Daoy (cell line): ENCODE measurements at places on chromosomes 12 and 14.

DNA sequence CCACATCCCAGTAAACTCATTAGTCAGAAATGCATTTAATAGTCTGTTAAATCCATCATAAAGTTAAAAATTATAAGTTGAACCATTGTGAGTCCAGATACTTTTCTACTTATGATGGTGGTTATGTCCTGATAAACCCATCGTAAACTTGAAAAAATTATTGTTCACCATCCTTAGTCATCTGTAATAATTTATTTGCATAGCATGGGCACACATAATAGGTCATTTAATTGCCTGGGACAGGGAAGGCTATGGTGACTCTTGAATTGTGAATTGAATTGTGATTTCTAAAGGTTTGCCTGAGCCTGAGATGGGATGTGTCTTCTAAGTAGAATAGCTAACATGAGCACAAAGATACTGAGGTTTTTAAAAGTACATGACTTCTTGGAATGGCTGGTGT, 21.5 kb downstream of the ZDHHC17 start:
- no peak for DNase-seq

DNA sequence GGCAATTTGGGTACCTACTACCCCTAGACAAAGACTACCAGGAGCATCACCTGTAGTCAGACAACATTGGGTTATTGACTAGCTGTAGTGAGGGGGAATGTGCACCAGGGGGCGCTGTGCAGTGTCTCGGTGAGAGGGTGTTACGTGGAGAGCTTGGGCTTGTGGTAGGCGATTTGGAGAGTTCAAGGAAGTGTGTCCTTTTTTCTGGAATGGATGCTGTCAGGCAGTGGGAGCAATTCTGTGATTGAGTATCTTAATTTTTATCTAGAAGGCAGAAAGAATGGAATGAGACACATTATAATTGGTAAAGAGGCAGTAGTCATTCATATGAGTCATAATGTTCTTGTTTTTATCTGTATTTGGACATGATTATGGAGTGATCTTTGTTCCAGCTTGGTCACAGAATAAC, 187.7 kb downstream of the GALC start:
- peak; percentile 32 for DNase-seq

DNA sequence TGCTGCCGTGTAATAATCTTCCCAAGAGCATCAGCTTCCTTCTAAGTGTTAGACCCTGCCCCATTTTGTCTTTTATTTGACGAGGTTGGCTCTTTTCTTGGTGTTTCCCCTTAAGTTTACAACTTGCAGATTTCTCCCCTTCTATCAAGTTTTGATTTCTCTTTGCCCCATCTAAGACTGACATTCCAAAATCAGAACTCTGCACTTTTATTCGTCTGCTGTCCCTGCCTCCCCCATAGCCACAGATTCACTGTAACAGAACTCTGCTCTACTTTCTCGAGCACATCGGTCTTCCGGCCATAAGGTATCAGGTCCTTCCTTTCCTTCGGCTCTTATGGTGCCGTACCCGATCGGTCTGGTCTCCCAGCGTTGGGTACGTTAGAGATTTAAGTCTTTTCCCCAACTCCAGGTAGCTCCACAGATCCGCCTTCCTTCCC, 563 bp downstream of the DCP1B start:
- no peak for DNase-seq

GRCh38 chr12:123056053-123056452, 75.6 kb downstream of the ARL6IP4 start:
- no peak for DNase-seq

DNA sequence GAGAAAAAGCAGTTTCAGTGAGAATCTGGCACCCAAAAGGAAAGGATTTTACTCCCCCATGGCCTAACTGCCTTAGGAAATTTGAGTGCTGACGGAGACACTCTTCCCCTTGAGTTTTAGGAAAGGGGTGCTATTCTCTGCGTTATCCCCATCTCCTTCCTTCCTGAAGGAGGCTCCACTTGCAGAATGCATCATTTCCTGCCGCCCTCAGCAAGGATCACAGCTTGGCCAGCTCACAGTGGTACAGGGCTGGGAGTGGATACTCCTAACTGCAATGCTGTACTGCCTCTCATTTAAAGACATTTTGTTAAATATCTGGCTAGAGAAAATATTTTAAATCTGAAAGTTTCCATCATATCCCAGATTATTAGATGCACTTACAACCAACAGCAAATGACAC, 33.0 kb downstream of the RDH12 start:
- DNase-seq = peak; percentile 25

- peak; percentile 19 for DNase-seq
Measured at GRCh38 chr14:45252366-45253069, 484 bp downstream of the MIS18BP1 start.

DNA sequence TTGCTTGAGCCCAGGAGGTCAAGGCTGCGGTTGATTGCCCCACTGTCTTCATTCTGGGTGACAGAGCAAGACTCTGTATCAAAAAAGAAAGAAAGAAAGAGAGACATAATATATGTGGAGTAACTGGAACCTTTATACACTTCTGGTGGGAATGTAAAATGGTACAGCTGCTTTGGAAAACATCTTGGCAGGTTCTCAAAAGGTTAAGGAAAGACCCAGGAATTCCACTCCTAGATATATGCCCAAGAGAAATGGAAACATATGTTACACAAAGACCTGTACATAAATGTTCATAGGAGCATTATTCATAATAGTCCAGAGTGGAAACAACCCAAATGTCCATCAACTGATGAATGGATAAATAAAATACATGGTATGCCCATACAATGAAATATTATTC, 7.2 kb downstream of the RBMS2 start:
- no peak for DNase-seq

DNA sequence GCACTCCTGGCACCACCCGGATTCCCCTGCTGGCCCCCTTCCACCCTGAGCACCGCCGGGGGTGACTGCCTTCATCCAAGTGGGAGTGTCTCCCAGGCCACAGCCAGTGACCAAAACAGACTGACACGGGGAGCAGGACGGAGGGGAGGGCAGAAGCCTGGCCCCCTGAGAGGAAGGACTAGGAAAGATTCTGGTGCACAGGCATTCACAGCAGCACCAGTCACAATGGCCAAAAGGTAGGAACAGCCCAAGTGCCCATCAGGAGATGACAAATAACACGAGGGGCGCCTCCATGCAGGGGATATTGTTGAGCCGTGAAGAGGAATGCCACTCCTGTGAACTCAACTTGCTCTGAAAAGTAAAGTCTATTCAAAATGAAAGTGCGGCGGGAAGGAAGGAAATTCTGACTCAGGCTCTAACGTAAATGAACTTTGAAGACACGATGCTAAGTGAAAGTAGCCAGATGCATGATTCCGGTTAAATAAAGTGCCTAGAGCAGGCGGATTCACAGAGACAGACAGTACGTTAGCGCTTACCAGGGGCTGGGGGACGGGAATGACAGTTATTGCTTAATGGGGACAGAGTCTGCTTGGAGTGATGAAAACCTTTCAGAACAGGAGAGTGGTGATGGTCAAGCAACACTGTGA, 146.1 kb upstream of the NCOR2 start:
- peak; percentile 76 for DNase-seq

GRCh38 chr14:54650331-54650958, 83.5 kb downstream of the SAMD4A start:
- DNase-seq = peak; percentile 74

DNA sequence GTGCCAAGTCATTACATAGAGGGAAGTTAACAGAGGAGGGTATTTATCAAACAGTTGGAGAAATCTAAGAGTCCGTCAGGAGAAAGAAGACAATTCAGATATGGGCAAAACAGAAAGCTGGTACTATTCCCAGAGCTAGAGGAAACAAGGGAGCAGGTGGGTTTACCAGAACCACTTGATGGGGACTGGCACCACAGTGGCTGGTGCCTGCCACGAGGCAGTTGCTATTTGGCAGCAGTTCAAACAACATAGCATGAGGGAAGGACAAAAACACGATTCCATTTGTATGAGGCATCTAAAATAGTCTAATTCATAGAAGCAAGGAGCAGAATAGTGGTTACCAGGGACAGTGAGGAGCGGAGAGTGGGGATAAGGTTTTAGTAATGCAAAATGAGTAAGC, 24.6 kb upstream of the KLRD1 start:
- DNase-seq = no peak

DNA sequence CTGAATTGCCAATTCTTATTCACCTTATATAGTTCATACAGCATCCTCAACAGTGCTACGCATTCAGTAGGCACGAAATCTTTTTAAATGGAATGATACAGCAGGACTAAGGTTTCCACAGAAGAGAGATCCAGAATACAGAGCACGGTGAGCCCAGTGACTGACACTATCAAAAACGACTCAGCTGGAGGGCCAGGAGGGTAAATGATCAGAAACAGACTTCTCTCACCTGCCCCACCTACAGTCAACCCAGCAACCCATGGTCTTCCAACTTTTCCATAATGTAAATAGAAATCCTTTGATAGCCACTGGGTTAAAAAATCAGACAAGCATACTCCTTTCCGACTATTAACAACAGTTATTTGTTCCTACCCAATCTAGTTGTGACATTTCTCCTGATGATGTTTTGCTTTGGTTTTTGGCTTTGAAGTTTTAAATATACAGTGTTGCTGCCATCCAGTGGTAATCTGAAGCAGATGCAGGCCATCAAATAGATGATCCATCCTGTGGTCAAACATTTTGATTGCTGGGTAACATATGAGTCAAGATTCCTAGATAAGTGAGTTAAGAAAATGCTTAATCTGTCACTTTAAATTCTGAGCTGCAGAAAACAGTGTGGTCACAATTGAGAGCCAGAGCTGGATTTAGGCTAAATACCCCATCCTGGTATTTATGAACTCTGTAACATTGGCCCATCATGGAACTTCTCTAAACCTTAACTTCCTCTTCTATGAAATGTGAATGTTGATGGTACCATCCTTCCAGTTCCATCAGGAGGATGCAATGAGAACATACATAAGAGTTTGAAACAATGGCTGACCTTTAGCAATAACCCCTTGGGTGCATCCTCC, 42.0 kb downstream of the GPHB5 start:
- DNase-seq = peak; percentile 58

GRCh38 chr14:25411781-25412757, 362.1 kb upstream of the STXBP6 start:
- peak; percentile 13 for DNase-seq

- no peak for DNase-seq
Measured at GRCh38 chr12:127494961-127495915, 771.7 kb upstream of the TMEM132C start.

- DNase-seq = no peak
Measured at GRCh38 chr14:33691907-33692306, 259.0 kb downstream of the EGLN3 start.

DNA sequence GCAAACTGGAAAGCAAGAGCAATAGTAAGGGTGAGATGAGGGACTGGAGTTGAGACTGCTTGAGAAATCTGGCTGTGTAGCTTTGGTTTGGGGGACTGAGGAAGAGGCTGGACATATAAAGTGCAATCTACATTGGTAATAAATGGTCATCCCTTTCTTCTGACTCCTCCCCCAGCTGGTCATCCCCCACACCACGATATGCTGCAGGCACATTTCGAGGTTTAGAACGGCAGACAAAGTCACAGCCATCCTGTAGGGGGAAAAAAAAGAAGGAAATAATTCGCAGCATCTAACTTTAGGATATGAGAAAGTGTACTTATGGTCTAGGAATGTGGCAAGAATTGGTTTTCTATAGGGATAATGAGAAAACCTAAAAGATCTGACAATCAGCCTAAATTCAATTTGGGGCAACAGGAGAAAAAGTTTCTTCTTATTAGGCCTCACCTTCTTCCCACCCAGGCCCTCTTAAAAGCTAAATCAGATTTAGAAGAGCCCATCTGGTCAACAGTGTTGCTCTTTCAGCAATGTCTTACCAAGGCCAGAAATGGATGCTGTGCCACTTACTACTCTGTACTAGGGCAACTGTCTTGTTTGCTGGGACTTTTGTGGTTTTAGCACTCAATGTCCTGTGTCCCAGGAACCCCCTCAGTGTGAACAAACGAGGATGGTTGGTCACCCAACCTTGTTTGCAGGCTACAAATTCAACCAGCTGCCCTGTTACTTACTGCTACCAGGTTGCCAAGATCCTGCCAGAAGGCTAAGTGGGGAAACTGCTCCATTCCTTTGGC, 7.6 kb downstream of the M6PR start:
- DNase-seq = no peak

DNA sequence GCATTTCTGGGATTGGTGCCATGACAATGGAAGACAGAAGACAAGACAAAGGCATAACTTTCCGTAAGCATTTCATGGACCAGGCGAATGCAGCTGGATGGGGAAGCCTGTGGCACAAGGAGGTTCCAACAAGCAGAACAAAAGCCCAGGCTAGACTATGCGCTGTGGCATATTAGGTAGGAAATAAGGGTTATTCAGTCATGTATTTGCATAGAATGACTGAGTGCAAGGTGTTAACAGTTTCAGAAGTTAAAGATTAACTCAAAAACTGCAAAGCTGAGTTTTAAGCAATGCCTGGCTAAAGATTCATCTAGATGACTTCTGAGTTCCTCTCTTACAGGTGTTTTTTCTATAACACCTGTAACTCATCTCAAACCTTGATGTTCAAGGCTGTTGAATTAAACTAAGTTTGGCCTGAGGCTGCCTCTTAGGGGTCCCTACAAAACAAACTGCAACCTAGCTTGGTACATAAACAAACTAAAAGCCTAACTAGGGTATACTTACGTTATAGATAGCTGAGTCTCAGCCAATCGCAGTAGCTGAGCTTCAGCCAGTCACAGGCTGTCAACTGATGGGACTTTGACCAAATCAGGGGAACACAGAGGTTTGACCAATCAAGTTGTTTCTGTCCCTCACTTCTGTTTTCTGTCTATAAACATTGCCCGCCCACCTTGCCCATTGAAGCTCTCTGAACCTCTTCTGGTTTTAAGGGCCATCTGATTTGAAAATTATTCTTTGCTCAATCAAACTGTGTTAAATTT, 52.2 kb upstream of the PLBD1 start:
- no peak for DNase-seq

- no peak for DNase-seq
Measured at GRCh38 chr12:52407918-52408317, 1.8 kb upstream of the KRT82 start.

DNA sequence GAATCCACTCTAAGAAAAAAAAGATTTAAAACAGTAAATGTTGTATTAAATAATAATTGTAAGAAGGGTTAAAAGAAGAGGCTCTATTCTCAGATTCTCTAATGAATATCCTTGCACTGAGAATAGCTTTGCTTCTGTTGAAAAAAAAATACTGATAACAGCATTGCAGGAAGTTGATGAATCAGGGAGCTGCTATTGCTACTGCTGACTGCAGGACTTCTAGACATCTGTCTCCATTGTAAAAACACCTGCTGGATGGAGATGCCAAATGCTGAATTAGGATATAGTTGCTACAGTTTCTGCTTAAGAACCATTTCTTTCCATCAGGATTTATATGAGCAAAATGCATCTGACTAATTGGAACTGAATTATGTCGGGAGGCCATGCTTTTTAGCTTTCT, 50.3 kb upstream of the ANP32D start:
- DNase-seq = no peak

DNA sequence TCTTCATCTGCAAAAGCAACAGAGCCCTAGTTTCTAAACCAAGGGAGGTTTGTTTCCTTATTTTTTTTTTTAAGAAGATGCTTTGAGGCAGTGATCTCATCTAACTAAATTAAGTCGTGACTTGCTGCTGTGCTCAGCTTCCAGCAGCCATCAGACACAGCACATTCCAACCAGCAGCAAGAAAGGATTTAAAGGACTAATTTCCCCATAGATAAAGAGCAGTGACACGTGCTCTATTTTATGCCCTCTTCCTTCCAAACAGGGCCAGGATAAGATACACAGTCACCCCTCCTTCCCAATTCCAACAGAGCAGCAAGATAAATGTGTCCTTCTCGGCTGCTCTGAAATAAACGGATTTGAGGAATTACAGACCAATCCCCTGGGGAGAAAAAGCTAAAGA, 81.7 kb downstream of the PRKAB1 start:
- no peak for DNase-seq

GRCh38 chr14:100066962-100067361, 1.7 kb downstream of the EVL start:
- DNase-seq = no peak
